ENCODE measurements at places on chromosomes 1 and 21.

- DNase-seq = no peak
Observed at GRCh38 chr1:203280061-203280460, 25.3 kb upstream of the BTG2 start.

- no peak for DNase-seq
Observed at GRCh38 chr1:91555821-91556531, 55.3 kb downstream of the CDC7 start.

DNA sequence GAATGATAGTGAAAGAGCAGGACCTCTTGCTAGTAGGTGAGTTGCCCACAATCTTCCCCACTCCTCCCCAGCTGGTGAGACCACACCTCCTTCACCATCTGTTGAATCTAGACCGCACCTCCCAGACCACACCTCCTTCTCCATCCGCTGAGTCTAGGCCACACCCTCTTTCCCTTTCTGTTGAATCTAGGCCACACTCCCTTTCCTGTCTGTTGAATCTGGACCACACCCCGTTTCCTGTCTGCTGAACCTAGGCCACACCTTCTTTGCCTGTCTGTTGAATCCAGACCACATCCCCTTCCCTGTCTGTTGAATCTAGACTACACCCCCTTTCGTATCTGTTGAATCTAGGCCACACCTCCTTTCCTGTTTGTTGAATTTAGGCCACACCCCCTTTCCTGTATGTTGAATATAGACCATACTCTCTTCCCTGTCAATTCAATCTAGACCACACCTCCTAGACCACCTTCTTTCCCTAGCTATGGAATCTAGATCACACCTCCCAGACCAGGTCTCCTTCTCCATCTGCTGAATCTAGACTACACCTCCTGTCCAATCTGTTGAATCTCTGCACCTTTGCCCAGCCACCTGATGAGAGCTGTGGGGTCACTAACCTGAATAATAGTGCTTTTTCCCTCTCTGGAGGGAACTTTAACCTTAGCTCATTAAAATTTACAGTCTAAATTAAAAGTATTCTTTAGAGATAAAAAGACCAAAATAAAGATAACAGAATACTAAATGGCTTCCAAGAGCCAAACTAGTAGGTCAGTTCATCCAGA lies 116.3 kb downstream of the DAB1 start:
- DNase-seq = peak; percentile 4

DNA sequence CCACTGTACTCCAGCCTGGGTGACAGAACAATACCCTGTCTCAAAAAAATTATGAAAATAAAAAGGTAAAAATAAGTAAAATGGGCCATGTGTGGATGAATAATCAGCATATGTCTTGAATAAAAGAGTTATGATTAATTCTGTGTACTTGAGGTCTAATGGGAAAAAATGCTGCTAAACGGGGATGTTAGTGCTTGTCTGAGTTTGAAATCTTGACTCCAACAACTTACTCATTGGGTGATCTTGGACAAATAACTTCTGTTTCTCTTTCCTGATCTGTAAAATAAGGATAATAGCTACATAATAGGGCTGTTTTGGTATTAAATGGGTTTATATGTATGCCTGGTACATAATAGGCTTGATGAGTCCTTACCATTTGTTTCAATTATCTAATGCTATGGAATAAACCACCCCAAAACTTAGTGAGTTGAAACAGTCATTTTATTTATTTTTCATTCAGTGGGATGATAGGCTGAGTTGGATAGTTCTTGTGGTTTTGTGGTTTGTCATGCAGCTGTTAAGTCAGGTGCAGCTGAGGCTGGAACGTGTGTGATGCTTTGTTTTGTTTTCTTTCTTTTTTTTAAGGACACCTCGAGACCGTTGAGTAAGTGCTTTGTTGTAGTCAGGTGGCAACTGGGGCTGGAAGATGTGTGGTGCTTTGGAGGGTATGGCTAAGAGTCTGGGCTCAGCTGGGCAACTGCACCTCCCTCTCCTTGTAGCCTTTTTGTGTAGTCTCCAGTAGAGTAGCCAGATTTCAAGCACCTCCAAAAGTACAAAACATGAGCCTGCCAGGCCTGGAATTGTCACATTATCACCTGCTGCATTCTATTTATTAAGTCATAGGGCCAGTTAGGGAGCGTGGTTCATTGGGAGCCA lies 4.9 kb downstream of the MDM4 start:
- DNase-seq = no peak

GRCh38 chr1:25617625-25618432 lies 1.2 kb downstream of the MAN1C1 start:
- no peak for DNase-seq

- DNase-seq = no peak
Observed at GRCh38 chr1:165795894-165796293, 27.2 kb upstream of the TMCO1 start.

DNA sequence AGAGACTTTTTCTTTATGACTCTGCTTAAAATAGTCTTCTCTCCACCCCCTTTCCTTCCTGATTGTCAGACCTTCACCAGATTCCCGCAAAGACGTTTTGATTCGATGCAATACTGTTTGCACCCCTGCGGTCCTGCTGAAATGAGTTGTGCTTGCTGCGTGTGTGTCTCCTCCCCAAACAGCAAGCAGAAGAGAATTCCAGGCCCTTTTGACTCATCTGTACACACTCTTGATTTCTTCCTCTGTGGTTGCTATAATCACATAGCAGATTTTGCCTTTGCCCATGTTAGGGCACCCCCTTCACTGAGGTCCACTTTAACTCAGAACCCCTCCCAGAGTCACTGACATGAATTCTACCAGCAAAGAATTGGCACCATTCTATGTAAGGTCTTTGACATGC lies 136.5 kb downstream of the ZZZ3 start:
- DNase-seq = no peak

DNA sequence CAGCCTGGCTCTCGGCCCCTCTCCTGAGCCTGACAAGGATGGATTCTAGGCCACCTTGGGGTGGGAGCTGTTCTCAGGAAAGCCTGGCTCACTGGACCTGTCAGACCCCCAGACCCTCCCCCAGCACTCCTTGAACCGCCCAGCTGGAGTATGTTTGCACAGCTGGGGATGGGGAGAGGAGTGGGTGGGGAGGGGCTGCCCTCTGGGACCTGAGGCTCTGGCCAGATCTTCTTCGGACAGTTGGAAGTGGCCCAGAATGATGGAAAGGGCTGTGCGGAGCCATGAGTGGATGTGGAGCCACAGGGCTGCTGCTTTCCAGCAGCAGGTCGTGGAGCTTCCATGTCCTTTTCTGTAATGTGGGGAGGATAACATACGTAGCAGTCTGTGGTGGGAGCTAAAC lies 43.0 kb upstream of the TRABD2B start:
- no peak for DNase-seq

- DNase-seq = no peak
Observed at GRCh38 chr1:87334351-87335174, 5.9 kb downstream of the LMO4 start.

Data from activated CD4-positive, CD25-positive, alpha-beta regulatory T cell (primary cell).